ENCODE measurements at places on chromosomes 2 and 18.

GRCh38 chr2:174840436-174840835 lies 76.2 kb upstream of the CHRNA1 start:
- DNase-seq, result no peak

- DNase-seq, result no peak
Observed at GRCh38 chr18:8559612-8560186, 49.5 kb upstream of the RAB12 start.

- no peak for DNase-seq
Observed at GRCh38 chr18:61348230-61348629, 15.0 kb downstream of the CDH20 start.

DNA sequence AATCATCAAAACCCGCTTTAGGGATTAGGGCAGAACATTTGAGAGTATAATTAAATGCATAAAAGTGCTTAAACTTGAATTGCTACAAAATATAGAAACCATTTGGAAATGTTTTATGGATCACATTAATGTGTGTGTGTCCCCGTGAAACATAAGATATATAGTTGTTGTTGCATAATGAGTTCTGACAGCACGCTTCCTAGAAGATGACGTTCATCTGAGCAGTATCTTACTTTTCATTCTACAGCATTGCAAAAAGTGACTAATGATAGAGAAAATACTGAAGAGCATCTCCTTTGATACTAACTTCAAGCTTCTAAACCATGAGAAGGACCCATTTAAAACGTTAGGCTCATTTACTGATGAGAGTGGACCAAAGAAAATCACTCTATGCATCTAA lies 63.7 kb downstream of the SLC8A1 start:
- no peak for DNase-seq

DNA sequence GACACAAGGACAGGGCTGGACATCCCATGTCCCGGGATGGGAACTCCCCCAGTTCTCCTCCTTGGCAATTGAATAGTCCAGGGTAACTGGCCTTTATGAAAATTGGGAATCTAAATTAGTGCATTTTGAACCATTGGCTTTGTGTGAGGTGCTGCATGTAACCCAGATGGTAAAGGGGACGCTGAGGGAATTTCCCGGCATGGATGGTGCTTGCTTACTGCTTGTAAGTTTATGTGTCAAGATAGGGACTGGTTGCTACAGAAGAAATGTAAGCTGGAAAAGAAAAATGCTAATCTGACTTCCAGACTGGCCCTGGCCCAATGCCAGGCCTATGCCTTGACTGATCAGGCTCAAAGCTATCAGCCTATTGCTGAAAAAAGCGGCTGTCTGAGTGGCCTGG lies 1096.7 kb upstream of the DDX18 start:
- DNase-seq, result no peak

Data from Karpas-422 (cell line).